ENCODE measurements at places on chromosomes 16 and 17.
A peak's percentile ranks its signal among the peaks of the same experiment; 100 is the strongest.

GRCh38 chr17:53924530-53925455 lies 102.1 kb downstream of the KIF2B start:
- DNase-seq: no peak

DNA sequence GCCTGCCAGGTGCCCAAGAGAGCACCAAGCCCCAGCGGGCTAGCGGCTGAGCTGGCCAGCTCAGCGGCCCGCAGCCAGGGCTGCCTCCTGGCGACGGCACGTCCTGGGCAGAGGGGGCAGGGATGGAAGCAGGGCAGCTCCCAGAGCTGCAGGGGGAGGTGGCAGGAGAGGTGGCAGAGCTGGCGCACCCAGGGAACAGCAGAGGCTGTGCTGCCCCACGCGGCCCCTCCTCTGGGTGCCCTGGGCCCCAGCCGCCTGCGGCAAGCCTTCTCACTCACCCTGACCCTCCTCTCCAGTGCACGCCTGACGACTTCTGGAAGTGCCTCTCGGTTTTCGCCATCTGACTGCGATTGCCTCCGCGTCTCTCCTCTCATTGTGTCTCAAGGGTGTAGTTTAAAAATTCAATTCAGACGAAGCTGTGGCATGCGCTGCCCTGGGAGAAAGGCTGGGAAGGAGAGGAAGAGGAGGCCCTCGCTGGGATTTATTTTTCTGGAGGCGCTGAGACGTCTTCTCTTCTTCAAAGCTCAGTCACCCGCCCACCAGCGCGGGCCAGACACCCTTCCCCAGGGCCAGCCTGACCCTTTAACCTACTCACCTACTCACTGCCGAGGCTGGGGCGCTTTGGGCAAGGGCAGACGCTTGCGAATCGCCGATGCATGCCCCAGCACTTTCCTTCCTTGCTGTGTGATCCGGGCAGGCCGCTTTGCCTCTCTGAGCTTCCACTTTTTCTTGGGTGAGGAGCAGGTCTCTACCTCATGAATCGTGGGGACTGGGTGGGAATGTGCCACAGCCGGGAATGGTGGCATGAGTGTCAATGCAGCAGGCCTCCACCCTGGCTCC lies 24.9 kb downstream of the GSE1 start:
- DNase-seq: no peak

- no peak for DNase-seq
These were observed 30.7 kb downstream of the ADGRG5 start for GRCh38 chr16:57572978-57573728.

- DNase-seq: no peak
These were observed 7.0 kb downstream of the TMIGD1 start for GRCh38 chr17:30326809-30327208.

DNA sequence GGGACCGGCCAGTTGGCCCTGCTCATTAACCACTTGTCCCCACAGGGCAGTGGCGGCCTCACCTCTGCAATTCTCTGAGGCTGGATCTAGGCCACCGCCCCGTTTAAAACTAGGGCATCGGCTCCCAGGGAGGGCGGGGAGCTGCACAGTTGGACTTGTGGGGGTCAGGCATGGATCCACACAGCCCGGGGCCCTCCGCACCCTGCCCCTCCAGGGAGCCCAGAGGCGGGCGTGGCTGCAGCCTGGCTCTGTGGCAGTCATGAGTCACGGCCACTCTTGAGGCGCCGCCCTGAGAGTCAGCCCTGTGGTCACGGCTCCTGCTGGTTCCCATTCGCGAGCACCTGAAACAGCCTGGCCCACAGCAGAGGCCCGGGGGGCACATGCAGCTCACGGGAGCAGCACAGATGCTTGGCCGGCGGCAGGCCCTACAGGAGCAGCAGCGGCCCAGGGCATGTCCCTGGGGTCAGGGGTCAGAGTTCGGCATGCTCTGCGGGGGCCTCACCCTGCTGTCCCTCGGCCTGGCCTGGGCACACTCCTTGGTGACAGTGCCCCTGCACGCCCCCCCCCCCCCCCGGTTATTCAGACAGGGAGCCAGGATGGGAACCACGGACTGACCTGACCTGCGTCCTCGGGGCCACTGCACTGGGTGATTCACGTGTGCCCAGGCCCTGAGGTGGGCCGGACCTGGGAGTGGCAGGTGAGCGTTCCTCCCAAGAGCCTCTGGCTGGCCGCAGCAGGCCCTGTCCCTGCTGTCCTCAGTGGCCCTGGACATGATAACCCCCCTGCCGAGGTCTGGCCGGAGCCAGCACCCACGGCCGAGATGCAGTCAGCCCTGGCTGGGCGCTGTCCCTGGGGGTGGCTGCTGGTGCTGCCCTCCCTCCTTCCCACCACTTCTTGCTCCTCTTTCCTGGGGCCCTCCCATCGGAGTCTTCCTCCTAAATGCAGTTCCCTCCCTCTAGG lies 8.2 kb downstream of the CAPN15 start:
- peak; percentile 64 for DNase-seq

DNA sequence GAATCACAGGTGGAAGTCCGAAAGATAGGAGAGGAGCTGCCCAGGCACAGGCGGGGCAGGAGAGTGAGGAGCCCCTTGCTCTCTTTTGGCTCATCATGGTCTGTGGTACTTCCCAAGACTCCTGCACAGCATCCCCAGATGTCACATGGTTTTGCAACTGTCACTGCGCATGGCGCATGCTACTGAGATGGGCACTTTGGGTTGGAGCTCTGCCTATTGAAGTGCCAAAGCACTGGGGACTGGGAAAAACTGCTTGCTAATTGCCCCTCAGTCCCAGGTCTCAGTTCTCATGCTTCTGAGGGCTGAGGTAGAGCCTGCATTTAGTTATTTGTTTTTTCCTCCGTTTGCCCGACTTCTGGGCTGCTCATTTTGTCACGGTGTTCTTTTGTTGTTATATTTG lies 156.8 kb upstream of the CDH13 start:
- DNase-seq: no peak

DNA sequence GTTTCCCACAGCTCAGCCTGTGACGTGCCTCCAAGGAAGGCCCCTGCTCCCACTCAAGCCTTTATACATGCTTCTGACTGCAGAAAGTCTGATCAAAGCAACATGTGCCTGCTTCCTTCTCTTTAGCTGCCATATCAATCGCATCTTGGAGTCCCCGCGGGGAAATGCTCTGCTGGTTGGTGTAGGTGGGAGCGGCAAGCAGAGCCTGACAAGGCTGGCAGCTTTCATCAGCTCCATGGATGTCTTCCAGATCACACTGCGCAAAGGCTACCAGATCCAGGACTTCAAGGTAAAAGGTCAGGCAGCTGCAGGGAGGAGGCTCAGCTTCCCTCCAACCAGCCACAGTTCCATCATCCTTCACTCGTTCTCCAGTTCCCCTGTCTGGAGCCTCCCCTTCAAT lies 189.7 kb downstream of the ZNF18 start:
- no peak for DNase-seq

GRCh38 chr17:63440127-63440769 lies 5.9 kb downstream of the CYB561 start:
- no peak for DNase-seq

GRCh38 chr17:40702271-40702670 lies 1.3 kb downstream of the KRT24 start:
- no peak for DNase-seq

- DNase-seq: peak; percentile 19
These were observed 4.6 kb downstream of the CNGB1 start for GRCh38 chr16:57966204-57966771.

DNA sequence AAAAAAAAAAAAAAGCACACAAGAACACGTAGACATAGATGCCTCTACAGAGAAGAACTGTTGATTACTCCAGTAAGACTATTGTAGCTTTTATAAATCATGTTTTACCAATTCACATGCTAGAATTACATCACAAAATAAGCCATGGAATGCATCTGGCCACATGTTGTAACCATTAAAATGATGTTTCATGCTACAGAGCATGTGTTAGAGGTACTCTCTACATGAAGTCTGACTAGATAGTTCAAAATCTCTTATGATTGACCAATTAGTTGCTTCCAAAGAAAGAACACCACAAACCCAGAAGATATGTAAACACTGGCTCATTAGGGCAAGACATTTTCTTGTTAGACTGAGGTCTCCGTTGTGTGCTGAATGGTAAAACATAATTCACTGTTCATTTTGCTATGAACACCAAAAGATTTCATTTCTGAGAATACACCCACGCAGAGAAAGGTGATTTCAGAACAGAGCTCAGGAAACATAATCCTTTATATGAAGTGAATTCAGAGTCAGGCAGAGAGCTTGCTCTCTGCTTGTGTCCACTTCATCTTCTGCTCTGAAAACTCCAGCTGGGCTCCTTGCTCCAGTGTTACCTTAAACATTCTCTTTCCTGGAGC lies 411.4 kb upstream of the SOX9 start:
- no peak for DNase-seq

DNA sequence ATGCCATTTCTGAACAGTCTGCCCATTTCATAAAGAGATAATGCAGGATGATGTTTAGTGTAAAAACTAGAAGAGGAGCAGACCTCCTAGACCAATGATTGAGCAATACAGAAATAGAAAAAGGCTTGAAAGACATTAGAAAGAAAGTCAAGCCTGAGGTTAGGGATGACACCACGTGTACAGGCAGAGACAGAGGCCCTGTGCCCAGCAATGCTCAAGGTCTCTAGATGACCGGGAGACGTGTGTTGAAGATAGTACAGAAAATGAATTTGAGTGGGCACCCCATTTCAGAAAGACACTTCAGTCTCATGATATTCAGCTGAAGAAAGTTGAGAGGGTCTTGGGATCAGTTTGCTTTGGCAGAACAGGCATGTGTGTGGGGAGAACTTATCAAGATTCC lies 5.4 kb downstream of the GID4 start:
- no peak for DNase-seq

DNA sequence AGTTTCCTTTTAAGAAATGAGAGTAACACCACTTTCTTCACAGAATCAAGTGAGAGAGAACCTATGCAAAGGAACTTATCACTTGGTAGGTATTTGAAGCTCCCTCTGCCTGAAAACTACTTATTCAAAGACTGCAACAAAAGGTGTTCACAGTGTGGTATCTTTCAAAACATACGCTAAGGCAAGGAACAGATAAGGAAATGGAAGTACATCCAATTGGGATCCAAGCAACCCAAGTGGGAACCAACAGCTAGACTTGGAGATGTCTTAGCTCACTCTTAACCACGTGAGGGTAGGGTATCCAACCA lies 431 bp upstream of the PPM1E start:
- DNase-seq: no peak

- no peak for DNase-seq
These were observed 595 bp downstream of the BICDL2 start for GRCh38 chr16:3035972-3036725.

DNA sequence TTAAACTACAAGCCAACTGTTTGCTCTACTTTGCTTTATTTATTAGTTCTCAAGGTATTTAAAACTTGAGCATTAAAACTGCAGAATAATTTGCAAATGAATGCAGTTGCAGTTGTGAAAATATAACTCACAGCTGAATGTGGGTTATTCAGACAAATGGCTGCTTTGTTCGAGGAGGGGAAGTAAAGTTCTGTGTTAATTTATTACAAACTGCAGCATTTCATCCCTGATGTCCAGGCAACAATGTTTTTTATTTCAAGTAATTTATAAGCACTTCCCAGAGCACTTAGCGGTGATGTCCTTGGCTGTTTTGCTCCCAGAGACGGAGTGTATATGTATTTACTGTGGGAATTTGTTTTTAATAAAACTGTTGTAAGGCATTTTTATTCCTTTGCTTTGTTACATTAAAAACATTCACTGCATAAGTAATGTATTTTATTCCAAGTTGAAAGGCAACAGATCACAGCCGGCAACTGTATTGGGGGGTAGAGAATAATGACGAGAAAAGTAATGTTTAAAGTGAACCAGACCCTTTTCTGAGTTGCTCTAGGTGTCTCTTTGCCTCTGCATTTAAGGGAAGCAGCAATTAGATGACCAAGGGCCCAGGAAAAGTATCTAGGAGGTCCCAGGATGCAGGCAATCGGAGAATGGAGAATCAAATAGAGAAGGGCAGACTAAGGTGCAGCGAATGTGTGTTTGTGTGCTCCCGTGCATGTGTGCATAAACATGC lies 291.2 kb upstream of the SALL1 start:
- no peak for DNase-seq

- peak; percentile 52 for DNase-seq
These were observed at the start of gene C17orf75 for GRCh38 chr17:32341857-32342602. Gene C17orf75 (minus strand): TSS chr17:32342173. CDS start chr17:32342139, 34 bp downstream.

- DNase-seq: no peak
These were observed 249.3 kb upstream of the CIBAR2 start for GRCh38 chr16:85361441-85362118.

DNA sequence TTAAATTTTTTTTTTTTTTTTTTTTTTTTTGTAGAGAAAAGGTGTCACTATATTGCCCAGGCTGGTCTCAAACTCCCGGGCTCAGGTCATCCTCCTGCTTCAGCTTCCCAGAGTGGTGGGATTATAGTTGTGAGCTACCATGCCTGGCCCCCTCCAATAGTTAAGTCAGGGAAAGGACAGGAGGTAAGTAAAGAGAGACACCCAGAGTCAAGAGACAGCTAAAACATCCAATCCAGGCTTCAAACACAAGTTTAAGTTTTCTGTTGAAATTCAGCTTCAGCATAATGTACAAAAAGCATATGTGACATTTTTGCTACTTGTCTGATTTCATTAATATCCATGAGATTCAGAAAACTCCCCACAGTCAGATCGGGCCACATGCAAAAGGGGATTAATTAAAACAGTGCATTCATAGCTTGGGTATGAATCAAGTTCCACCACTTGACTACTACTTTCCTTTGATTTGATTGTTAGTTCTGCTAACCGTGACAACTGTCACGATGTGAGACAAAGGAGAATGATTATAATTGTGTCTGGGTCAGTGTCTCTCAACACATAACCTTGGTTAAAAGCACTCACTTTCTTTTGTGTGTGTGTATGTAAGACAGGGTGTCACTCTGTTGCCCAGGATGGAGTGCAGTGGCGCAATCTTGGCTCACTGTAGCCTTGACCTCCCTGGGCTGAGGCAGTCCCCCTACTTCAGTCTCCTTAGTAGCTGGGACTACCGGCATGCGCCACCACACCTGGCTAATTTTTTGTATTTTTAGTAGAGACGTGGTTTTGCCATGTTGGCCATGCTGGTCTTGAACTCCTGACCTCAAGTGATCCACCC lies 184.9 kb downstream of the PARN start:
- DNase-seq: no peak

- DNase-seq: no peak
These were observed 16.6 kb upstream of the TERF2 start for GRCh38 chr16:69402439-69402838.

DNA sequence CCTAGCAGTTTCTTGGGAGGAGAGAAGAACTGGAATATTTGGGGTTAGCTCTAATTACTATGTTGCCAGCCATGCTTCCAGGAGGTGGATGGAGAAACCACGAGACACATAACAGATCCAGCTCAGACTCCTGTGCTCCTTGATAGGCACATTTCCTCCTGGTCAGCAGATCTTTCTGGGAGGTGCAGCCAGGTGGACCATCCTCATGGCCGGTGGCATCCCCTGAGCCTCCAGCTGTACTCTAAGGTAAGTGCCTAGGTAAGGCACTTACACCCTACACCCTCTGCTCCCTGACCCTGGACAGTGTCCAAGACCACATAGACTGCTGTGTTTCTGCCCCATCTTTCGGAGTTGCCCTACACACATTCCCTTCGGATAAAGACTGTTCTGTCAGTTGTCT lies 27.1 kb upstream of the N4BP1 start:
- DNase-seq: no peak

- no peak for DNase-seq
These were observed 18.6 kb downstream of the CCDC92B start for GRCh38 chr17:2730764-2731353.

GRCh38 chr16:31064882-31065461 lies 9.1 kb downstream of the ZNF668 start:
- peak; percentile 84 for DNase-seq

Data from bronchial epithelial cell (primary cell).